ENCODE measurements at places on chromosomes 2 and 18.

DNA sequence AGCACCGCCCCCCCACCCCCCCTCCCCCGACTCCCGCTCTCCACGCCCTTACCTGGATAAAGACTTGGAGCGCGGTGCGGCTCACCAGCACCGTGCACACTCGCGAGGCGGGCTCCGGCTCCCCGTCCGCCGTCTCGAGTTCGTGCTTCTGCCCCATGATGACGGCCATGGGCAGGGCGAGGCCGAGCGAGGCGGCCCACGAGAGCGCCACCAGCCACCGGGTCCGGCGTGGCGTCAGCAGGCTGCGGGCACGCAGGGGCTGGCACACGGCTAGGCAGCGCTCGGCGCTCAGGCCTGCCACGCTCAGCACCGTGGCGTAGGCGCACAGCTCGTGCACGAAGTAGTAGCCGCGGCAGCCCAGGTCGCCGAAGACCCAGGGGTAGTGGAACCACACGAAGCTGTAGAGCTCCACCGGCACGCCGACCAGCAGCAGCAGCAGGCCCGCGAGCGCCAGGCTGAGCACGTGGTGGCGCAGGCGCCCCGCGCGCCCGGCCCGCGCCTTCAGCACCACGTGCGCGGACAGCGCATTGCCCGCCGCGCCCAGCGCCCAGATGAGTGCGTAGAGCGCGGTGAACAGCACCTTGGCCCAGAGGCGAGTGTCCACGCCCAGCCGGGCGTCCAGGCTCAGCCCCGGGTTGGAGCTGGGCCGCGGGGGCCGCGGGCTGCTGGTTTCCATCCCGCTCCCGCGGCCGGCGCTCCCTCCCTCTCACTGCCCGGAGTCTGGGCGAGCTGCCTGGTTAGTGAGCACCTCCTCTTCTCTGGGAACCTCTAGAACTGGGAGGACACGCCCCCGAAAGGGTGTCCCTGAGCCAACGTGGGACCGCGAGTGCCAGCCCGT is at the start of gene NTSR2:
NTSR2 (minus strand) TSS at position 742 of the 838 bp plus-strand sequence; CDS start at position 676, 66 bp downstream.
- peak; percentile 98 for DNase-seq

- no peak for DNase-seq
Measured at GRCh38 chr2:23069923-23070322, 315.1 kb upstream of the KLHL29 start.

DNA sequence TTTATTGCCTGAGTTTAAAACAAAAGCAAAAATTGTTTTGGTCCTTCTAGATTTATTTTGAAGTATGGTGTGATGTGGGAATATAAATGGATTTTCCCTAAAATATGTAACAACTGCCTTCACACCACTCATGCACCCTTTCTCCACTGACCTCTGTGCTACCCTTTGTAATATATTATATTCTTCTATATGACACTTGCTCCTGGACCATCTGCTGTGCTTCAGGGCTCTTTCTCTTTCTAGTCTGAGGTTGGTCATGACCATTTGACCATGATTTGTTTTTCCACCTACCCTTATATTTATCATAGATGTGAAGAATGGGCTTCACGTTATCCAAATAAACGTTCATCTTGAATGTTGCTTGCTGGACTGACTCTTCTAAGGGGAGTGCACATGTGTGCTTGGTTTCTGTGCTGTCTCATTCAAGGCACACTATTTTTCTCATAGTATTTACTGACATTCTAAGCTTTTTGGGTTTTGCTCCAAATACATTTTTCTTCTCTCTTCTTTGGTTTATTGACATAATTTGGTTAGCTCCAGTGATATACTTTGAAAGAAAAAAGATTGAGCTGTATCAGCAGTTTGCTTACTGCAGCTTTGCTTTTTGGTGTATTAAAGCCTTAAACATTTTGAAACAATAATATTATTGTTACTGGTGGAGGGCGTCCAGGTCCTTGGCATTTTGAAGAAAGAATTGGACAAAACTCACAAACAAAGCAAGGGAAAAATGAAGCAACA is 61.8 kb downstream of the VWA3B start:
- no peak for DNase-seq

DNA sequence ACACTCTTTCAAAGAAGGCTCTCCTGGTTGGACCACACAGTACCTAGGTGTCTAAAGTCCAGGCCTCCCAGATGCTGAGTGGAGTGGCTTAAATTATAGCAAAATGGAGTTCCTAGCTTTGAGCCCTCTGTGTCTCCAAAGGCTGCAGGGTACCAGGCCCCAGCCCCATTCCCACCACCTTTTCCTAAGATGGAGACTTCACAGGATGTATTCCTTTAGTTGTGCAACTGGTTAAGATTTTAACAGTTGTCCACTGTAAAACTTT is 4.9 kb downstream of the SMAD7 start:
- no peak for DNase-seq

GRCh38 chr2:866009-866680 is 84.5 kb upstream of the SNTG2 start:
- DNase-seq, result peak; percentile 71

DNA sequence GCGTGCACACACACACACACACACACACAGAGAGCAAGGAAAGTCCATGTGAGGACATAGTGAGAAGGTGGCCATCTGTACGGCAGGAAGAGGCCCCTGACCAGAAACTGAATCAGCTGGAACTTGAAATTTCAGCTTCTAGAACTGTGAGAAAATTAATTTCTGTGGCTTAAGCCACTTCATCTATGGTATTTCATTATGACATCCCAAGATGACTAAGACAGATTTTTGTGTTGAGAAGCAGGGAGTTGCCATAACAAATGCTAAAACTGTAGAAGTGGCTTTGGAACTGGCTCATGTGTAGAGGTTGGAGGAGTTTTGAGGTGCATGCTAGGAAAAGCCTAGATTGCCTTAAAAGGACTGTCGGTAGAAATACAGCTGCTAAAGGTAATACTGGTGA is 63.4 kb upstream of the ZBTB7C start:
- DNase-seq, result no peak

DNA sequence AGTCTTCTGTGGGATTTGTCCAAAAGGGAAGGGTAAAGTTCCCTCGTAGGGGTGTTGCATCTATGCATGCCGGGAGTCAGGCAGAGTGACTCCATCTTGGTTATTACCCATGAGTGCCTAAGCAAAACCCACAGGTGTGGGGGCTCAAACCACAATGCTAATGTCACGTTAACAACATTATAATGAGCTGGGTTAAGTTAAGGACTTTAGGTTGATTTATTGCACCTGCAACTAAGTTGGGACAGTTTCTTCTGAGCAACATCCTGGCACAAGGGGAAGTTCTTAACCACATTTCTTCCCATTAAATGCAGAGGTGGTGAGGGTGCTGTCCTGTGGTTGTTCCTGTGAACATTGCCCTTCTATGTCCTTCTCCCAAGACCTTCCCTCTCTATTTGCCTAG is 1596.8 kb upstream of the SLC39A10 start:
- no peak for DNase-seq

GRCh38 chr2:43221763-43222474 is 4.5 kb downstream of the ZFP36L2 start:
- DNase-seq, result peak; percentile 76

- DNase-seq, result no peak
Measured at GRCh38 chr2:75224636-75225094, 25.3 kb upstream of the TACR1 start.

DNA sequence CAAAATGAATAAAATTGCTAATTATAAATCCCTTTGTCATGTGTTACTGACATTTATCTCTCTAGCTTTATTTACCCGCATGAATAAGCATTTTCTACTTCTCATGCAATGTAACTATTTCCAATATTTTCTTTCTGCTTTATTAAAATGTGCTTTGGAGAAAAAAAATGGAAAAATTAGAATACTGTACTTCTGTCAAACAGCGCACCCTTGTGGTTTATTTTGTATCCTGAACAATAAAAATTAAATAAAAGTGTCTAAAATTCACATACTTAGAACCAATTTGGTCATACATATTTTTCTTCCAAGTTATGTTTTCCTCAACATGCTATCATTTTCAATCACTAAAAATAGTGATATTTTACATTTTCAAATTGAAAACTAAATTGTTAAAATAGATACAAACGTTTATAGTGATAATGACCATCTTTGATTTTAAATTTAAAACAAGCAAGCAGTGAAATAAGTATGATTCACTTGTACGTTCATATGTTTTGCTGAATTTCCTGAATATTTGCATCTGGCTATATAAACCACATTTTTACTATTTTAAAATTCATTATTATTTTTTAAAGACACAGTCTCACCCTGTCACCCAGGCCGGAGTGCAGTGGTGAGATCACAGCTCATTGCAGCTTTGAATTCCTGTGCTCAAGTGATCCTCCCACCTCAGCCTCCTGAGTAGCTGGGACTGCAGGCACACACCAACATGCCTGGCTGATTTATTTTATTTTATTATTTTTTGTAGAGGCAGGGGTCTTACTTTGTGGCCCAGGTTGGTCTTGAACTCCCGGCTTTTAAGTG is 95.9 kb upstream of the GRB14 start:
- DNase-seq, result no peak

- DNase-seq, result no peak
Measured at GRCh38 chr18:53657257-53657656, 567.2 kb downstream of the MBD2 start.

DNA sequence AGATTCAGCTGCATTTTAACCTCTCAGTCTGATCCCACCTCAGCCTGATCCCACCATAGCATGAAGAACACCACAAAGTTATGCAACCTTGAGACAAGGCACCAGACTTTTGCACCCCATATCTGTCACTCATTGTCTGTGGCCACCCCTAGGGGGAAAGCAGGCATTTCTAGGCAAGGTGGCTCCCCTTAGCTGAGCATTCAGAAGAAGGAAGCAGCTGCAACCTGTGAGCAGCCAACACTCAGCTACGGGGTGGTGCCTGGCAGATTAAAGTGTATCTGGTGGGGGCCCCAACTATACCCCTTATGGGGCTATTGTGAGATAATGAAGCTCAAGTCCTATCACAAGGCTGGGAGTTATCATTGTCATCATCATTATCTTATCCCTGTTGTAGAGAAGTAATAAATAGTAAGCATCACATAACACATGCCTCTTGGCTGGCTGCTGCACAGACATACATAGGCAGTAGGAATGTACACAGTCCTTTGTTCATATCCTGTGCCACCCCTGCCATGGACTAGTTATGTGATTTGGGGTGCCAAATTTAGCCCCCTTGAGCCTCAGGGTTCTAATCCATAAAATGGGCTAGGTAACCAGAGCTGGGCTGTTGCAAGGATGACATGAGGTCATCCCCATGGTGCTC is 20.6 kb upstream of the TMEM163 start:
- no peak for DNase-seq

GRCh38 chr2:173090973-173091660 is 15.5 kb downstream of the MAP3K20 start:
- peak; percentile 18 for DNase-seq

- DNase-seq, result no peak
Measured at GRCh38 chr2:218476676-218477075, 57.8 kb downstream of the VIL1 start.

GRCh38 chr2:36423172-36423571 is 67.6 kb downstream of the CRIM1 start:
- DNase-seq, result peak; percentile 19

DNA sequence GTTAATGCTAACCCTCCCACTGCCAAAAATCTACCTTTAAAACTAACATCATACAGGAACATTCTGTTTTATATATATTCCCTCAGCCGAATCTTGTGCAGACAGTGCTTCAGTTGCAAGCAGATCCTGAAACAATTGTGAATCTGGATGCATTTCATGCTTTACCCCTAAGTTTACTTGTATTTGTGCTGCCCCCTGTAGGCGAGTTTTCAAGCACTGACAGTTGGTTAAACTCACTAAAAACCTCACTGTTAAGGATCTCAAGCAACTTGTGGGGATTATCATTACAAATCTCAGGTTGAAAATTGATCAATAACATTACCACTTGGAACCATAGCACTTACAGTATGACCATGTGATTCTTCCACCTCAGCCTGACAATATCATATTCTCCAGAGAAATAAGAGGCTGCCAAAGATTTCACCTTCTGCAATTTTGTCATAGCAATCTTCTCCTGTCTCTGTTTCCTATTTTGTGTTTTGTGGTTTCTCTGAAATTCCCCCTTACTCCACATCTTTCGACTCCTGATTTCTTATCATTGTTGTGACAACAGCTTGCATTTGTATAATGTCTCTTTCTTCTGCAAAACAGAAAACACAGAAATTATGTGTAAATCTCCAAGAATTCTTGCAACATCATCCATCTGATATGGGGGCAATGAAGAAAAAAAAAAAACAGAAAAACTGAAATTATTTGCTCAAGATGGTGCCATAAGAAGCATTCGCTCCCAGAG is 354.6 kb upstream of the SETBP1 start:
- DNase-seq, result peak; percentile 59

DNA sequence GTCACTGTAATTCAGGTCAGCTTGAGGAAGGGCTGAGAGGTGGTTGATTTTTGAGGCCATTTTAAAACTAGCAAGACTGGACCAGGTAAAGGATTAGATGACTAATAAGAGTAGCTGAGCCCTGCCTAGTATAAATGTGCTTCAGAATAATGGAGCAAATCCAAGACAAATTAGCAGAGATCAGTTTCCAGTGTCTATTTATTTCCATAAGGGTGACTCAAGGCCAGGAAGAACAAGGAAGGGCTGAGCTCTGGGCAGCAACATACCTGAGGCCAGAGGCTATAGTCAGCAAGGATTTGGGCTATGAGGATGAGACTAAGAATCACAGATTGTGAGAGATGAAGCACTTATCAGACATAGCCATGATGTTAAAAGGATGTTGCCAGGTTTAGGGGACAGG is 339.0 kb upstream of the LRRTM1 start:
- no peak for DNase-seq

DNA sequence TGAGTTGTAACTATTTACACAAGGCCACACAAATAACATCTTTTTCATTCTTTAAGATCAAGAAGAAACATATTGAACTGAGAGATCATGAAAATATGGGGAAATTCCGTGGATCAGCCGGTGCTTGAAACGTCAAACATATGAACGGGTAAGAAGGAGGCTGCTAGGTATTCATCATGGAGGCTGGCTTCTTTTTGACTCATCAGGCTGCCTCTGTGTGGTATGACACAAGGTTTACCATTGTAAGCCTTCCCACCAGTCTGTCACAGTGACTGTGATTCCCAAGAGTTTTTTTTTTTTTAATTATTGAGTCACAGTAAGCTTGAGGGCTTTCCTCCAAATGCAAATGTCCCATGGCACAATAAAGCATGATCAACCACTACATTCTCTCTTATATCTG is 506.9 kb downstream of the BCL11A start:
- no peak for DNase-seq
